SK-N-SH (cell line): ENCODE measurements at places on chromosomes 7 and 10.

- DNase-seq, result no peak
These were observed 1.5 kb upstream of the SEMA3A start for GRCh38 chr7:84196084-84196503.

GRCh38 chr10:33273295-33274002 is 61.0 kb downstream of the NRP1 start:
- peak; percentile 60 for DNase-seq

DNA sequence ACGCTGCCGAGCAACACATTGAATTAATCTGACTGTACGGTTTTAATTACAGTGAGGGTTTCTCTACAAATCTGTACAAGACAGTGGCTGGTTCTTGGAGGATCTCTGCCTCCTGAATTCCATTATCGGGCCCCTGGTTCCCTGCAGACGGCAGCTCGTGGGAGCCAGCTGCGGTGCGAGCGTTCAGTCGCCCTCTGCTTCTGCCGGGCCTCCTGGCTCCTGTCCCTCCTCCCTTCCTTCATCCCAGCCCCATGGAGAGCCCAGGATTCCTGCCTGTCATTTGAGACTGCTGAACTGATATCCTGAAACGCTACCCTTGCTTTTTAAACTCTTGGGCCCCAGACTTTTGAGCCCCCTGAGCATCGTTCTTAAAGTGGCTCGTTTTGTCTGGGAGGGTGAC is 6.6 kb upstream of the DLX6 start:
- no peak for DNase-seq

- DNase-seq, result no peak
These were observed 20.9 kb upstream of the UBE3C start for GRCh38 chr7:157117796-157118195.

DNA sequence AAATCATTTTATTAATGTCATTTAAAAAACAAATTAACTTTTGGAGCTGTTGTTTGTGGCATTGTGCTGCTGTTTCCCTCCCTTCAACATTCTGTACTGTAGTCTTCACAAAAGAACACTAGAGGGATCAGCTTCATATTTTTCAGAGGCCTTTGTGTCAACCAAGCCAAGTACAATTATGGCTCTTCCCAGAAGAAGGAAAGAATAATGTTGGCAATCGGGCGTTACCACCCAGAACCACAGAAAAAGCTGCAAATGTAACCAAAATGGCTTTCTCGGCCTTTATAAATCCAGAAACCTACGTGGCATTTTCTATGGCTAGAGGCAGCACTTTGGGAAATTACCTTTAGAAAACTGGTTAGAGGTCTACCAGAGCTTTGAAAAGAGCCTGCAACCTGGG is 98.8 kb upstream of the COL1A2 start:
- DNase-seq, result peak; percentile 39

DNA sequence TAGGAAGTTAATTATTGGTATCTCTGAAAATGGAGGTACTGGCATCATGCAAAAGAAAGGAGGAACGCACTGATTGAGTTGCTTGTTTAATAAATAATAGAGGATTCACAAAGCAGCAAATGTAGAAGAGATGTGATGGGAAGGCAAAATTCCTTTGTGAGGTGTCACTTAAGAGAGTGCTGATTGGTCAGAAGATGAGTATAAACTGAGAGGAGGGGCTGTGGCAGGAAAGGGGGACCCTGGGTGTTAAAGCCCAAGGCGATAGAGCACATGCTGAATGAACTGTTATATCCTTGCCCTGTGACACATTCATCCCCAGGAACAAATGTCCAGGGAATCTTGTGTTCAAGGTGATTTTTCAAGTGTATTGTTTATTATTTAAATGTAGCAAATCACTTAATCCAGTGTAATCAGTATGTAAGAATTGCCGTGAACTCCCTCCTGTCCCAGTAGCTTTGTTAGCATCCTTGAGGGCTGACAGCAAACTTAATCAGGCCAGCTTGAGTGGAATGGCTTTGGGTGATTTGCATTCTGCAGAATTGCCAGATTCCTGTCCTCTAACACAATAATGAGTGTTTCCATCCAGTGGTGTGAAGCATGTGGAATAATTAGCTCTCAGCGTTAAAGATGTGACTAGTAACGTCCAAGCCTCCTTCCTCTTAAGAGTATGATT is 111.9 kb downstream of the CHN2 start:
- DNase-seq, result no peak

- DNase-seq, result no peak
These were observed 82.6 kb downstream of the DNMBP start for GRCh38 chr10:99926925-99927720.

- DNase-seq, result no peak
These were observed 26.6 kb downstream of the TRIL start for GRCh38 chr7:28931565-28931964.

DNA sequence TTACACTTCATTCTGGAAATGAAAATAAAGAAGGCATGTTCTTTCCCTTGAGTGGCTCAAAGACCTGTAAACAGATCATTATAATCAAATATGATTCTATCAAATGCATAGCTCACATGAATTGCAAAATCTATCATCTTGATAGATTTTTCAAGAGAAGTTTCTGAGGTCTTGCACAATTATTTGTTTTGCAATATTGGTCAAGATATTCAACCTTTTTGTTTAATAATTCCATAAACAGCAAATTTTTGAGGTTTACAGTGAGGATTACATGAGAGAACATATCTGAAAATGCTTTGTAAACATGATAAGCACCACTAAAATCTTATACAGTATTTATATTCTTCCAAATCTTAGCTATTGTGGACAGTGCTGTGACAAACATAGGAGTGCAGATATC is 160.8 kb downstream of the HDAC9 start:
- DNase-seq, result no peak

DNA sequence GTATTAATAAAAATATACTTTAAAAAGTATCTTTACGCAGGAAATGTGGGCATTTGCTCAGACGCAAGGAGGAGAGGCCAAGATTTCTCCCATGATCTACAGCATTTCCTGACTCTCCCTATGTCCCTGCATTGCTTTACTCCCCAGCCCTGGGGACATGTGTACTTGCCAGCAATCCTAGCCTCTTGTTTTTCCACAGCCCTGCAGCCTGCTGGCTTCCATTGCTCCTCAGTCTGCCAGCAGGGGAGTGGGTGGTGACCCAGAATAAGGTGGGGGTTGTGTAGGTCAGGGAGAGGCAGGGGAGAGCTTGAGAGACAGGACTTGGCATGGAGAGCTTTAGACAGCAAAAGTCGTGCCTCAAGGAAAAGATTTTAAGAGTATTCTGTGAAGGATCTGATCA is 307.7 kb downstream of the CDK14 start:
- DNase-seq, result no peak

GRCh38 chr7:2611401-2611800 is 20.4 kb upstream of the TTYH3 start:
- no peak for DNase-seq

- no peak for DNase-seq
These were observed 43.4 kb downstream of the LAMB1 start for GRCh38 chr7:107959527-107959898.

GRCh38 chr7:110800984-110801383 is 289.9 kb upstream of the LRRN3 start:
- no peak for DNase-seq

- DNase-seq, result no peak
These were observed 224.7 kb upstream of the ADARB2 start for GRCh38 chr10:1961989-1962388.

- DNase-seq, result no peak
These were observed 74.5 kb downstream of the DGKI start for GRCh38 chr7:137772316-137772715.

DNA sequence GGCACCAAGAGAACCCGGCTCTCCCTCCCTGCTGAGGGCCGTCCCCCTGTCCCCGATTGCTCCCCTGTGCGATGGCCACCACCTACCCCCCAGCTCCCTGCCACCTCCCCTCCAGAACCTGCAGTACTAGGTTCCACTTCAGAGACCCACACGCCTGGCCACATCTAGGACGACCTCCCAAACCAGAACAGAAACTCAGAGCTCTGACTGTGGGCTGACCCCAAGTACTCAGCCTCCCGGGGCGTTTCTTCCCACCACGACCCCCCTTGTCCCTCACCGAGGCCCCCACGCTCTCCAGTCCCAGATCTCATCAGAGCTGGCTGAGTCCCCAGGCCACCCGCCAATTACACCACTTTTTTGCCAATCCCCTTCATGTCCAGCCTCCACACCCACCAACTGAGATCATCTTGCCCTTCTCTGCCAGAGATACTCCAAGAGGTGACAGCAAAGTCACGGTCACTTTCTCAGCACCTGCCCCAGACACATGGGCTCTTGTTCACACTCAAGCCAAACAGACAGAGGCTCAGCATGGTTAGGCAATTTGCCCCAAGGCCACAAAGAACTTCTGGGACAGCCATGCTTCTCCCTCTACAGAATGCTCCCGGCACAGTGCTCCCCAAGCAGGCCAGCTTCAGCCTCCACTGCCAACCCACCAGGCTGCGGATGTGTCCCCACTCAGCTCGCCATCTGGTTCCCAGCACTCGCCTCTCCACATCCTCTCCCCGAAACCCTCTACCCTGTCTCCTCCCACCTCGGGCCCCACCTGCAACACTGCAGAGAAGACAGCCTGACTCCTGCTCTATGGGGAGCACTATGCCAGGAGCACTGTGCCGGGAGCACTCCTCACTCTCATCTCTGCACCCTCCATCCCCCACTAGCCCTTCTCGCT is 4.7 kb downstream of the TMEM120A start:
- DNase-seq, result peak; percentile 68

- DNase-seq, result peak; percentile 37
These were observed at the start of gene VWC2 for GRCh38 chr7:49773218-49773935. VWC2 (plus strand) TSS chr7:49773638; CDS start chr7:49775436, 1,798 bp downstream.

GRCh38 chr7:138066954-138067394 is 9.3 kb upstream of the AKR1D1 start:
- no peak for DNase-seq

GRCh38 chr7:118502235-118502634 is 277.7 kb downstream of the ANKRD7 start:
- no peak for DNase-seq

GRCh38 chr7:26369593-26369992 is 77.9 kb downstream of the SNX10 start:
- DNase-seq, result peak; percentile 65

GRCh38 chr7:129955993-129956543 is 3.3 kb upstream of the UBE2H start:
- no peak for DNase-seq

- peak; percentile 37 for DNase-seq
These were observed 580 bp downstream of the MRPS16 start for GRCh38 chr10:73251683-73252444.

DNA sequence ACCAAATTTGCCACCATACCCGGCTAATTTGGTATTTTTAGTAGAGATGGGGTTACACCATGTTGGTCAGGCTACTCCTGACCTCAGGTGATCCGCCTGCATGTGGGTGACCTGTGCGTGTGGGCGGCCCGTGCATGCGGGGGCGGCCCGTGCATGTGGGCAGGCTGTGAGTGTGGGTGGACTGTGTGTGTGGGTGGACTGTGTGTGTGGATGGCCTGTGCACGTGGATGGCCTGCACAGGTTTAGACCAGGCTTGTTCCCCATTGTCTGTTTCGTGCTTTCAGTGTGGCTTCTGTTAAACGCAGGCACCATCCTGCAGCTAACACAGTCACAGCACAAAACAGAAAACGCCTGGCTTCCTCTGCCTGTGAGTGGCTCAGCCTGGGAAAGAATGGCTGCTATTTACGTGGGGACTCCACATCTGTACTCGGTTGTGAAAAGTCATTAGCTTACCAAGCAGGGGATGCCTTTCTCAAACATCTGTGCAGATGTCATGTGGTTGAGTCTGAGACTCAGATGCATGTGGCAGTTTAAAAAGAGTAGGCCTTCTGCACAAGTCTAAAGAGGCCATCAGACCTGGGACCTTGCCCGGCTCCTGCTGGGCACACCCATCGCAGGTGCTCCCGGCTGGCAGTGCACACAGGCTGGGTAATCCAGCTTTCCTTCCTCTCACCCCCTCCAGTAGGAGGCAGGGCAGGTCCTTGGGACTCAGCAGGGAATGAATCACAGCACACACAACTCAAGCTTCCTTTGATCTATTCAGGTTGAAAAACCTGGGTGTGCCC is 91.6 kb downstream of the COBL start:
- DNase-seq, result no peak

GRCh38 chr10:87656431-87657072 is 3.1 kb upstream of the PAPSS2 start:
- DNase-seq, result peak; percentile 71

DNA sequence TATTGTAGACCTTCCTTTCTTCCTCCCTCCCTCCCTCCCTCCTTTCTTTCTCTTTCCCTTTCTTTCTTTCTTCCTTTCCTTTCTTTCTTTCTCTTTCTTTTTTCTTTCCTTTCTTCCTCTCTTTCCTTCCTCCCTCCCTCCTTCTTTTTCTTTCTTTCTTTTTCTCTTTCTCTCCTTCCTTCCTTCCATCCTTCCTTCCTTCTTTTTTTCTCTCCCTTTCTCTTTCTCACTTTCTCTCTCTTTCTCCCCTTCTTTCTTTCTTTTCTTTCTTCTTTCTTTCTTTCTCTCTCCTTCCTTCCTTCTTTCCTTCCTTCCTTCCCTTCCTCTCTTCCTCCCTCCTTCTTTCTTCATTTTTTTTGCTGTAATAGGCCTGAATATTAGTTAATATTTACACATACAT is 638.0 kb downstream of the SORCS3 start:
- no peak for DNase-seq

- no peak for DNase-seq
These were observed 85.9 kb downstream of the PRKAG2 start for GRCh38 chr7:151790830-151791620.

- no peak for DNase-seq
These were observed 55.1 kb upstream of the FAM20C start for GRCh38 chr7:137094-137891.

DNA sequence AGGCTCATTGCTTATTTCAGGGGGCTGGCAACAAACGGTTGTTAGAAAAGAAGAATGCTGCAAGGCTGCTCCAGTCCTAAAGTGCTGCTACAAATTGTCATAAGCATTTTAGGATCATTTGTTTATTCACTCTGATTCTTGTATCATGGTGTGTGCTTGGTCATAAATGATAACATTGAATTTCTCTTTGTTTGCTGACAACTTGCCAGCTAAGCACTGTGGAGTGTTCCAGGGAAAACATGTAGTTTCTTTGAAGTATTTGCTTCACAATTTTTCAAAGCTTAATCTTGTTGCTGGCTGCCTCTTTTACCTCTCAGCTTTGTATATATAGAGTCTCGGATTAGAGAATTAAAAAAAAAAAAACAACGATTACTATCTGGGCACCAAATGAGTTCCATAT is 263.0 kb downstream of the PHF14 start:
- no peak for DNase-seq

GRCh38 chr10:33165911-33166310 is 168.6 kb downstream of the NRP1 start:
- DNase-seq, result no peak
